ENCODE measurements at places on chromosomes 6 and 20. TPM values are rescaled to one million over a fixed set of nuclear protein-coding genes. Genes with fewer than 3 reads are reported as not detected.

The TUBB2B gene
- 8.6 TPM for total RNA-seq

The DACT2 gene
- total RNA-seq: not detected

The MLIP gene
- not detected for total RNA-seq

The NKX2-2 gene
- total RNA-seq: 3.1 TPM

The TRAPPC3L gene
- total RNA-seq: not detected

All from MG63 (cell line).